ENCODE measurements at places on chromosomes 12 and 14.

DNA sequence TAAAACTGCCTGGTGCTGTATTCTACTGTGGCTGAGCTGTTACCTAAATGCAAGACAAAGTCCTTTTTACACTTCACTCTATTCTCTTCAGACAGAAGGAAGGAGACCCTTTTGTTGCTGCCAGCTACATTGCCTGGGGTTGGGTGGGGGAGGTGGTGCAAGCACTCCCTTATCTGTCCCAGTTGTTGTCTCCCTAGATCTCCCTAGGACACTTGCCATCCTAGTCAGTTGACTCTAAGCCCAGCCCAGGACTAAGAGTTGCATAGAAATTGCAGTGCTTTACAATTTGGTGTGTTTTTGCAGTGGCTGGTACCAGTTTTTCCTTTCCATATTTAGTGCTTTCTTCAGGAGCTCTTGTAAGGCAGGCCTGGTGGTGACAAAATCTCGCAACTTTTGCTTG lies 35.1 kb downstream of the SCYL2 start:
- DNase-seq, result no peak

DNA sequence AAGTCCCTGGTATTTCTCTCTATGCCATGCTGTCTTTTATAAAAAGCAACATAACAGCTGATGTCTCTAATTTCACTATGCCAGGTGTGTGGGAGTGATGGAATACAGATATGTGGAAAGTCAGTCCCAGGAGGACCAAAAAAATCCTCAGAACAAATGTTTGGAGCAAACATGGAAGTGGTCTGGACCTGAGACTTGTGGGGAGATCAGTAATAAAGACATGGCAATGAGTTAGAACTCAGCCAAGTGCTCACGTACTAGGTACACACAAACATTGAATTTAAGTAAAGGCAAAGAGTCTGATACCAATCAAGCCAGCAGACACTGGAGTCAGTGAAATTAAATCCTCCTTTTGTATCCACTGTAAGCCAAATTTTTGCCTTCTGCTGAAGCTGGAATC lies 223.6 kb downstream of the ALG10B start:
- no peak for DNase-seq

DNA sequence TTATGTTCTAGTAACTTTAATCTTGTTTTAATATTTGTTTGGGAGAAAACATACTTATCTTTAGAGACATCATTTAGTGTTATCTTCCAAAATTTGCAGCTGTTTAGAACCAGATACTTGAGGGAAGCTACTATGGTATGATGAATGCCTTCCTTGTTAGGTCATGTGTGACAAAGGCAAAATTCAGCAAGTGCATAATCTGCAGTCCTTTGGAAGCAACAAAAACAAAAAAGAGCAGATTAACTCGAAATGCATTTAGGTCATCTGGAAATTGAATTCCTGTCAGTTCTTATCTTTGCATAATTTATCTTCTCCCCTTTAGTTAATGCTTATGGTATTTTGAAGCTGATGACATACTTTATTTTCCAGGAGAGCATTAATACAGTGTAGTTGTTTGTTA lies 3.5 kb downstream of the FBXO34 start:
- DNase-seq, result no peak

DNA sequence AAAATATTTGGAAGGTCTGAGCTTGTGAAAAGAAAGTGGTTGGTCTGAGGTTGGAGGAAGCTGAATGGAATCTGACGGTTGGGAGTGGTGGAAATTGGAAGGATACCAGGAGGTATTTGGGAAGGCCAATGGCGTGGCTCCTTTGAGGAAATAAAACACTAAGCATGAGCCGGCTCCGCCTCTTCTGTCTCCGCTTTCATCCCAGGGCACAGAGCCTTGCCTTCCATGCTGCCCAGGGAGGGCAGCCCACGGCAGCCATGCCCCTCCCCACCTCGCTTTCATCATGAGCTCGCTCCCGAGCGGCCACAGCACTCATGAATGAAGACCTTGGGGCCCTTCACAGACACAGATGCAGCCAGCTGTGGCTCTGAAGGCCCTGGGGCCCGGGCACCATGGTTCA lies 36.2 kb downstream of the HSP90AA1 start:
- DNase-seq, result no peak

DNA sequence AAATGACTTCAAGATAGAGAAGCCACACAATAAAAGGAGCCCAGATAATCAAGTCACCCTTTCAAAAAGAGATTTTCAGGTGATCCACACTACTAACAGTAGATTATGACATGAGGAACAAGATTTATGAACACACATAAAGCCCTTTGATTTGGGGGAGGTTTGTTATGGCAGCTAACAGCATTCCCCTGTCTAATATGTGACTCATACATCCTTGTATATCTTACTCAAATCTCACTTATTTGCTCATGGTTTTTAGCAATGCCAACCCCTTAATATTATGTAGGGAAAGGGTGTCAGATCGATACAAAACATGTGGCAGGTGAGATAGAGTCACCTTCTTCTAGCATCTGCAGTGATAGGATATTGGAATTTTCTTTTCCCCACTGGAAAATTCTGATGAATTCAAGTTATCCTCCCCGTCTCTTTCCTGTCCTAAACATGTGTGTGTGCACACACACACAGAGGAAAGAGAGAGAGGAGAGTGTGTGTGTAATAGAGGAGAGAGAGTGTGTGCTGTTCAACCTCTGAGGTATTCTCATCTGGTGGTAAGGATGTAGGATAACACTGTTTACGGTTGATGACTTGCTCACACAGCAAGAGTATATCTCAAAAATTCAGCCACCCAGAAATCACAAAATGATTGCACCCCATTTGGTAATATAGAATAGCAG lies 319.9 kb downstream of the KCNC2 start:
- DNase-seq, result peak; percentile 61

DNA sequence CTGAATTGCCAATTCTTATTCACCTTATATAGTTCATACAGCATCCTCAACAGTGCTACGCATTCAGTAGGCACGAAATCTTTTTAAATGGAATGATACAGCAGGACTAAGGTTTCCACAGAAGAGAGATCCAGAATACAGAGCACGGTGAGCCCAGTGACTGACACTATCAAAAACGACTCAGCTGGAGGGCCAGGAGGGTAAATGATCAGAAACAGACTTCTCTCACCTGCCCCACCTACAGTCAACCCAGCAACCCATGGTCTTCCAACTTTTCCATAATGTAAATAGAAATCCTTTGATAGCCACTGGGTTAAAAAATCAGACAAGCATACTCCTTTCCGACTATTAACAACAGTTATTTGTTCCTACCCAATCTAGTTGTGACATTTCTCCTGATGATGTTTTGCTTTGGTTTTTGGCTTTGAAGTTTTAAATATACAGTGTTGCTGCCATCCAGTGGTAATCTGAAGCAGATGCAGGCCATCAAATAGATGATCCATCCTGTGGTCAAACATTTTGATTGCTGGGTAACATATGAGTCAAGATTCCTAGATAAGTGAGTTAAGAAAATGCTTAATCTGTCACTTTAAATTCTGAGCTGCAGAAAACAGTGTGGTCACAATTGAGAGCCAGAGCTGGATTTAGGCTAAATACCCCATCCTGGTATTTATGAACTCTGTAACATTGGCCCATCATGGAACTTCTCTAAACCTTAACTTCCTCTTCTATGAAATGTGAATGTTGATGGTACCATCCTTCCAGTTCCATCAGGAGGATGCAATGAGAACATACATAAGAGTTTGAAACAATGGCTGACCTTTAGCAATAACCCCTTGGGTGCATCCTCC lies 42.0 kb downstream of the GPHB5 start:
- DNase-seq, result no peak

GRCh38 chr14:60956632-60957031 lies 24.2 kb downstream of the TRMT5 start:
- no peak for DNase-seq

GRCh38 chr12:42608196-42608825 lies 18.8 kb upstream of the PRICKLE1 start:
- DNase-seq, result no peak

- DNase-seq, result no peak
Measured at GRCh38 chr14:53716578-53716977, 240.0 kb downstream of the BMP4 start.

DNA sequence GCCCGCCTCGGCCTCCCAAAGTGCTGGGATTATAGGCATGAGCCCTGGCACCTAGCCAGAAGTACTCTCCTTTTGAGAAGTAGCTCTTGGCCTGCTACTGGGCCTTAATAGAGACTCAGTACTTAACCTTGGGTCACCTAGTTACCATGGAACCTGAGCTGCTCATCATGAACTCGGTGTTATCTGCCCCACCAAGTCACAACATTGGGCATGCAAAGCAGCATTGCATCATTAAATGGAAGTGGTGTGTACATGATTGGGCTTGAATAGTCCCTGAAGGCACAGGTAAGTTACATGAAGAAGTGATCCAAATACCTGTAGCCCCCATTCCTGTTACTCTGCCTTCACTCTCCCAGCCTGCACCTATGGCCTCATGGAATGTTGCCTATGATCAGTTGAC lies 18.0 kb upstream of the ATF7 start:
- no peak for DNase-seq

DNA sequence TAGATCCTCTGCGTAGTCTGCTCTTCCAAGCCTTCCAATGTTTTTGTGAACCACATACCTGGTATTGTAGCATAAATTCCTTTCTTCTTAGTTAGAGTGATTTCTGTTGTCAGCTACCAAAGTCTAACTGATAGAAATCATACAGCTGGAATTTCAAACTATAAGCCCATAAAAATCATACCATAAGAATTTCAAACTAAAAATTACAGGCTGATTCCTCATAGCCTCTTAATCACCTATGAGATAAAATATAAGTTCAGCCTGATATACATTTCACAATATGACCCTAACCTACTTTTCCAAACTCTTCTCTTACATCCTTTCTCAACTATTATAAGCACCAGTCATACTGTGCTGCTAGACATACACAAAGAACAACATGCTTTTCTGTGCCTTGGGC lies 64.8 kb downstream of the PTHLH start:
- DNase-seq, result no peak

GRCh38 chr12:15011162-15011561 lies 38.3 kb downstream of the PDE6H start:
- no peak for DNase-seq

DNA sequence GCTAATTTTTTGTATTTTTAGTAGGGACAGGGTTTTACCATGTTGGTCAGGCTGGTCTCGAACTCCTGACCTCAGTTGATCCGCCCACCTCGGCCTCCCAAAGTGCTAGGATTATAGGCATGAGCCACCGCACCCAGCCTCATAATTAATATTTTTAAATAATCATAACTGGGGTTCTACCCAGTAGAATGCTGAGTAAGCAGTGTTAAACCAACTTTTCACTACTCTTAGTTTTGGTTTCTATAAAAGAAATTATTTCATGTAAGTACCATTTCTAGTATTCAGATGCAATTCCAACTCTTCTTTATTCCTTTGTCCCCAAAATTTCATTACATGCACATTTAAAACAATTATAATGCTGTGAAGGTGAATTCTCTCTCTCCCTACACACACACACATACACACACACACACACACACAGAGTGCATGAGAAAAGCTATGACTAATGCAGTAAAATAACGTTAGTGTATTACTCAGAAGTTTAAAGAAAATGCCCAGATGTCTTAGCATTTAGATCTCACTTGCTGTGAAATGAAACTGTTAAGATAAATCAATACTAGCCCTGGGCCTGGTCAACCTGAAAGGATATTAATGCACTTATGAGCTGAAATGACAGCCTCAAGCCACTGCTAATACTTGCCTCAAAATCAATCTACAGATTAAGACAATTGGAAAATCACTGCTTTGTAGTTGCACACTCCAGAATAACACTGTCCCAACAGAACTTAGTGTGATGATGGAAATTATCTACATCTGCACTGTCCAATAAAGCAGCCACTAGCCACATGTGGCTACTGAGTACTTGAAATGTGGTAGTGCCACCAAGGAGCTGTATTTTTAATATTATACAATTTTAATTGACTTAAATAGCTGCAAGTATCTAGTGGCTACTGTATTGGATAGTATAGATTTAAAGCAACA lies 36.0 kb downstream of the PTPN21 start:
- no peak for DNase-seq

DNA sequence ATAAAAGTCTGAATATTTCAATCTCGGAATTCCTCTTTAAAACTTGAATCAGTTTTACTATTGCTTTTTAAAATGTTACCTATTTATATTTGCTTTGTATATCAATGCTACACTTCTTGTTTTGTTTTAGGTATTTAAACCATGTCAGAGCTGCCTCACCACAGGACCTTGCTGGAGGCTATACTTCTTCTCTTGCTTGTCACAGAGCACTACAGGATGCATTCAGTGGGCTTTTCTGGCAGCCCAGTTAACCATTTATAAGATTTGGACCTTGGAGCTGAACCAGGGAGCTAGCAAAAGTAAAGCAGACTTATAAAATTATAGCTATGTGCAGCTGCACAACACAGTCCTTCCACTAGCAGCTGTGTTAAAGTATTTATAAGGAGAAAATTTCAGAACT lies 12.8 kb downstream of the TRMT5 start:
- no peak for DNase-seq

- no peak for DNase-seq
Measured at GRCh38 chr12:91874086-91874865, 271.4 kb downstream of the BTG1 start.

DNA sequence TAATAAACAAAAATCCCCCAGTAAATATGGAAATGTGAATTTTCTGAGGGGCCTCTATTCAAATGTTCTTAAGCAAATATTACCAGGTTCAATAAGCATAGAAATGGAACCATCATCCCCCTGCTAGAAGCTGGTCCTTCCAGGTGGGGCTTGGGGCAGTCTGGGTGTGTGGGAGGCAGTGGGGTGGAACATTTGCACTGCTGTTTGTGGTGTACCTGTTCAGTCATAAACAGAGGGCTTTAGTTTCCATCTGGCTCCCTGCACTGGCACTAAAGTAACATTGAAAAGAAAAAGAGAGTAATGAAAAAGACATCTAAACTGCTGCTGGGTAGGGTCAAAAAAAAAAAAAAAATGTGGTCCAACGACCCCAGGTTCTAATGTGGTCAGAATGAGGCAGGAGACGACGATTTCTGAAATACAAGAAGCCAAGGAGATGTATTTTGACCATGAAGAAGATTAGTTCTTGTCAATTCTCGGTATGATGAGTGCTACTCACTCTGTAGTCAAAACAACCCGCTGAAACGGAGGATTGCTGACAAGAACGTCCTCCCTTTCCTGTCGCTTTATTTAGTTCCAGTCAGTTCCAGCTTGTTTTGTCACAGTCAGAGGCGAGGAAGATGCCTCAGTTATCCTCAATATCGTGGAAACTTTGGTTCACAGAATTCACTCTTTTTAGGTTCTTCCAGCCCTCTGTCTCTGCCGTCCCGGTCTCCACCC lies 44.2 kb upstream of the MANSC4 start:
- no peak for DNase-seq

GRCh38 chr12:132467511-132467910 lies 22.4 kb upstream of the FBRSL1 start:
- no peak for DNase-seq

- DNase-seq, result no peak
Measured at GRCh38 chr12:104802208-104802607, 155.9 kb downstream of the SLC41A2 start.

- DNase-seq, result no peak
Measured at GRCh38 chr14:52898496-52898895, 52.4 kb downstream of the FERMT2 start.

Measured in T-helper 2 cell (primary cell).